ENCODE measurements at places on chromosomes 6 and 20.
A peak's percentile ranks its signal among the peaks of the same experiment; 100 is the strongest.

GRCh38 chr20:48789781-48790472 lies 37.9 kb downstream of the PREX1 start:
- no peak for DNase-seq

DNA sequence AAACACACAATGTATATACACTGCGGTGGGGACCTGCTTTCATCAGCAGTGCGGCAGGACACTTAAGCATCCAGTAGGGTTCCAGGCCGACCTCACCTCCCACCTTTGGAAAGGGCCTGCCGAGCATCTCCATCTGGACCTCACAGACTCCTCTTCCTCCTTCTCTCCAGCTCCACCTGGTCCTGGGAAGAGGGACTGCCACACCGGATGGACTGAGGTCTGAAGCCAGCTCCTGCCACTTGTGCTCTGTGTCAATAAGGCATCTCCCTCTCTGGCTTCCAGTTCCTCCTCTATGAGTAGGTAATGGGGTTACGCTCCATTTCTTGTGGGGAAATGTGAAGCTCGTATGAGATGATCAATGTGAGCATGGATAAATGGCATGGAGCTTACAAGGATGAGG lies 19.1 kb upstream of the NNAT start:
- DNase-seq: no peak

GRCh38 chr6:40477246-40478126 lies 109.7 kb downstream of the LRFN2 start:
- peak; percentile 62 for DNase-seq

GRCh38 chr6:118992186-118992795 lies 57.3 kb upstream of the MCM9 start:
- no peak for DNase-seq

DNA sequence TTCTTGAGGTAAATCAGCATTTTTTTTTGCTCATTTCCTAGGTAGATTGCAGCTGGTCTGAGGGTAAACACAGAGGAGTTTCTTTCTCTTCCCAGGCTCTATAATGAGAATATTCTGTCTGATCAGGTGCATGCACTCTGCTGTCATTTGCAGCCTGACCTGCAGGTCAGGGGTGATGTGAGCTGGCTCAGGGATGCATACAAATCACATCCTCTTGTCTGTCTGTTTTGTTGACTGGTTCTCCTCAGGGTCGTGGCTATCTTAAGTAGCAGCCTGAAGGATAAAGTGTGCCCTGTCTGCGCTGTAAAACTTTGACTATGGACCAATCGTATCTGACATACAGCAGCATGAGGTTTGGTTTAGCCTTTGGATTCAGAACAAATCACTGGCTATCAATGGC lies 183.4 kb upstream of the POU3F2 start:
- no peak for DNase-seq

DNA sequence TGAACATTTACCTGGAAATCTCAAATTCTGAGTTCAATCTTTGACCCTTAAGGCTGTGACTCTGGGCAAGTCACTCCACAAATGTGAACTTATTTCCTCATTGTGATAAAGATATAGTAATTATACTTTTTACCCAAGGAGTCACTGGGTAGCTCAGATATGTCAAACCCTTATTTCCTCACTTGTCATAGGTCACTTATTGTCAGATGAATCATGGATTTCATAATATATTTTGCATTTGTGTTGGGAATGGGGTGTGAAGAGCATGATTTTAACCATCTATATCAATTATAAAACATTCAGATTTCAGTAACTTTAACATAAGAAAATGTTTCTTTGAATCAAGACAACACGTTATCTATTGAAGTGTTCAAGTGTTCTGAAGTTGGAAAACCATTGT lies 3.7 kb upstream of the CARMIL1 start:
- DNase-seq: no peak

DNA sequence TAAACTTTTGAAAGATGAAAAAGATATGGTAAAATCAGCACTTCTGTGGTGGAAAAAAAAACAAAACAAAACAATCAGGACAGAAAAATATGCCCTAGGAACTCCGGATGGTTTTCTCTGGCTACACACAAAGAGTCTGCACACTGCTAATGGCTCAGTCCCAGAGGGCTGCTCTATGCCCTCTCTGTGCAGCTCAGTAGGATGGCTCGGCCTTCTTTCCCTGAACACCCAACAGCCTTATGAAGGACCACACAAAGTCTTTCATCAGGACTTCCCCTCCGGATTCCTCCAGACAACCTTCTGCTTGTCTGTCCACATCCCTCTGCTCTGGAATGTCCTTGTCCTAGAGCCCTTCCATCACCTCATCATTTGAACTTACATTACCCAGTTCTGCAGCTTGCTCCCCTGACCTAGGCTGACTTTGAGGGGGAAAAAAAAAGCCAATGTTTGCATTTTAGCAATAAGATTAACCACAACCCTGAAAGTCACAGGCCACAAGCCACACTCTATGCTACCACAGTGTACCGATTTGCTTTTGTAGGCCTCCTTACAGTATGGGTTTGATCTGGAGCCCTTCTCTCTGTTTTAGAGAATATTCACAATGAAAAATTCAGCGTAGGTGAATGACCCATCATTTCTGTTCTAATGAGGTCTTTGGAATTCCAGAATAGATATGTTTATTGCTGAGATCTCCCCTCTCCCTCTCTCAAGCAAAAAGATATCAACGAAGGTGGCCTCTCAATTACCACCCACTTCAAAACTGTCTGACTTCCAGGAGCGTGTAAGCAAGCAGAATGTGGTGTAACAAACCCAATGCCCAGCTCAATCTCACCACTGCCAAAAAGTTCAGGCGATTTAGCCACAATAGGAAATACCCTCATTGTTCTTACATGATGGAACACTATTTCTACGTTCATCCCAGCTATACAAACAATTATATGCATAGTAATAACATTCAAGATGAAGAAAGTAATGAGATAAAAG lies 164.0 kb downstream of the GMDS start:
- DNase-seq: no peak

GRCh38 chr6:10759884-10760329 lies 12.3 kb downstream of the TMEM14B start:
- DNase-seq: no peak

DNA sequence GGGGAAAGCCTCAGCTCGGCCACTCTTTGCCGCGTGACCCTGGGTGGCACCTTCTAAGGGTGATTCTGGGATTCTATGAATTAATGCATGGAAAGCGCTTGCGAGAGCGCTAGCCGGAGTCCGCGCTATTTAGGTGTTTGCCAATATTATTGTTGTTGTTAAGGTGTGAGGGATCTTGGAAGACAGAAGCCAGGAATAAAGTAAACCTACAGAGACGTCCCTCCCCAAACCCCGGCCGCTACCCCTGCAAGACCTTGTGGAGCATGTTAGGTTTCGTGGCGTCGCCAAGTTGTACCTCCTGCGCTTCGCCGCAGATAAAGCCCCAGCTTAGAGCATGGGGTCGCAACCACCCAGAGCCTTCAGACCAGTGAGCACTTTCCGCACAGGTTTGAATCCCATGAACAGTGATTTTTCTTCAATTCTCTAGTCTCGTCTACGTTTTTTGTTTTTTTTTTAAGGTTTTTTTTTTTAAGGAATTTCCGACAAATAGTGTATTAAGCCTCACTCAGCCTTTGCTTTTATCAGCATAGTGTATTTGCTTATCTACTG lies 16.9 kb upstream of the ZSCAN9 start:
- no peak for DNase-seq

DNA sequence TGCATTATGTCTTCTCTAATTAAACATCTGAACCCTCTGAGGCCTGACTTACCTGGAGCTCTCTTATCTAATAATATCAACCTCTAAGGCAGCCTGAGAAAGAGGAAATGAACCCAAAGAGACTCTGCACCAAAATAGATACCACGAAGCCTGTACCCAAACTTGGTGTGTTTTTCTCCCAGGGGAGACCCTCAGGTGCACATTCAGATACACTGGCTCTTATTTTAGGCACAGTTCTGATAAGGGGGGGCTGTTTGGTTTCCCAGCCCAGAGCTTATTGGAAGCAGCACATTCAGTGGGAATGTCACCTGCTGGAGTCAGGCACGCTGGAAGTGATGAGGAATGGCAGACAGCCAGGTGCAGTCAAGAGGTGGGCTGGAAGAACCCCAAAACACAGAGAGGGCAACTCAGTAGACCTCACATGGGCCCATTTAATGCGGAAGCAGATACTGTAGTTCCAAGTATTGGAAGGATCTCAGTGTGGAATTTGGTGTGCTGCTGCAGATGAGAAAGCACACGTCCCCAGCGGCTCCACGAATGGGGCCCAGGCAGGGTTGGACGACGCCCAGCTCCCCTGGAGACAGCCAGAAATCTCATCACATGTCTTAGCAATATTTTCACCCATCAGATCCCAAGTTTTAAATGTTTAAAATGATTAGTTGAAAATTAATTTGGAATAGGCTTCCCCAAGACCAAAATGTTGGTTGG lies 9.7 kb upstream of the CCR6 start:
- DNase-seq: no peak

DNA sequence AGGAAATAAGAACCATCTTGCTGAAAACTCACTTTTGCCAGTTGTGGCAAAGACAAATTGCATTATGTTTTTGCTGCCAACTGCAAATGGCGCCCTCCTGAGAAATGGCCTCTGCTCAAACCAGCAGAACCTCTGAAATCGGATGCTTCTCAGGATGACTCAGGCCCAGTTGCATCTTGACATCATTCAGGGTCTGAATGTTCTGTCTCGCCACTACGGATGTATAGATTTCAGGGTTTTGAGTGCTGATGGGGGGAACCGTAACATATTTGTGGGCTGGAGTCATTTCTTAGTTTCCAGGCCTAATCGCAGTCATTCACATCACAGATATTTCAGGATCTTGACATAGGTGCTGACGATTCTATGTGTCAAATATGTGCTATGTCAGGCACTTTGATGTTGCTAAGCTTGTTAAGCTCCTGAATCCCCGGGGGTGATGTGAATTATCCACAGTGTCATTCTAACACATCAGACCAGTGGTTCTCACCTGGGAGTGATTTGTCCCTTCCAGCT lies 207.1 kb downstream of the NFATC2 start:
- no peak for DNase-seq

Data from COR-L47 (cell line).